D721Med (cell line): ENCODE measurements at places on chromosomes 16 and 17.

GRCh38 chr17:19260958-19261357 lies 23.8 kb downstream of the EPN2 start:
- no peak for DNase-seq

- DNase-seq, result no peak
These were observed 4.5 kb downstream of the TTYH2 start for GRCh38 chr17:74217888-74218287.

GRCh38 chr17:48597528-48597777 lies 3.9 kb upstream of the HOXB5 start:
- no peak for DNase-seq

- DNase-seq, result no peak
These were observed 280.6 kb upstream of the SALL1 start for GRCh38 chr16:51431517-51432241.

DNA sequence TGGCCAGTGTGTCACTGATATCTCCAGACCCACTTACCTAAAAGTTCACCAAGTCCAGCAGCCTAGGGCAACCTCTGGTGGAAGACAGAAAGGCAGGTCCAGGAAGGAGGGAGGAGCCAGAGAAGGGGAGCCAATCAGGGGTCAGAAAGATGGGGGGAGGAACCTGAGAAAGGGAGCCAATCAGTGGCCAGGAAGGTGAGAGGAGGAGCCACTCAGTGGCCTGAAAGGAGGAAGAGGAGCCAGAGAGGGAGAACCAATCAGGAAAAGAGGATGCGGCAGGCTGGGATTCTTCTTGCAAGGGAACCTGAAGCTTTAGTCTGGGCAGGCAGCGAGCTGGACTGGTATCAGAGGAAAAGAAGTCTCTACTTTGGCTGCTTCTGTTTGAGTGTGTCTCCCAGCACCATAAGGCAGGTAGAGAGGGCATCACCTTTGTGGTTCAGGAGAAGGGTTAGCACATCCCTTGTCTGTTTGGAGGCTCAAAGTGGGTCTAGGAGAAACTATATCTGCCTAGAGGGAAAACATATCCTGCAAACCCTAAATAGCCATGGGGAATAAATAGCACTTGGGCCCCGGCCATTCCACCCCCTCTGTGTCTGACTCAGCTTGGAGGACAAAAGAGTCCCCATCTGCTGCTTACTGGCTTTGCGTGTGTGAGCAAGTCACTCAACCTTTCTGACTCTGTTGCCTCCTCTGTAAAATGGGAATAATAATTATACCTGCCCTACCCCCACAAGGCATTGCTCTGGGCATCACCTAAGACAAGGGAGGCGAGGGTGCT lies 43.4 kb upstream of the CRHR1 start:
- no peak for DNase-seq

DNA sequence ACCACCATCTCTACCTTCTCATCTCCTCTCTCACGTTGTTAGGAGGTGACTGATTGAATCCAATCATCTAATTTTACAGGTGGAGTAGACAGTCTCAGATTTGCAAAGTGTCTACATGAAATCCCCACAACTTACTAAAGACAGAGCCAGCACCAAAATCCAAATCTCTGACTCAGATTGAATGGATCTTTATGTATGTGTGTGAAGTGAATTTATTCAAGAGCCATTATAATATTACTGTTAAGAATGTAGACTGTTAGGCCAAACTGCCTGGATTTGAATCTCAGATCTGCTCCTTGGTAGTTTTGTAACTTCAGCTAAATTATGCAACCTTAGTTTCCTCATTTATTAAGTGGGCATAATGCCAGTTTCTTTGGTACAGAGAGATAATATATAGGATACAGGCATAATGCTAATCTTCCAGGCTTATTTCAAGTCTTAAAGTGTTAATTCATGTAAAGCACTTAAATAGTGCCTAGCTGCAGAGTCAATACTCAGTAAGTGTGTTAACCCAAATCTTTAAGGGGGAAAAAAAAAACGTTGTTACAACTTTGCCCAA lies 12.7 kb downstream of the CNEP1R1 start:
- DNase-seq, result no peak

DNA sequence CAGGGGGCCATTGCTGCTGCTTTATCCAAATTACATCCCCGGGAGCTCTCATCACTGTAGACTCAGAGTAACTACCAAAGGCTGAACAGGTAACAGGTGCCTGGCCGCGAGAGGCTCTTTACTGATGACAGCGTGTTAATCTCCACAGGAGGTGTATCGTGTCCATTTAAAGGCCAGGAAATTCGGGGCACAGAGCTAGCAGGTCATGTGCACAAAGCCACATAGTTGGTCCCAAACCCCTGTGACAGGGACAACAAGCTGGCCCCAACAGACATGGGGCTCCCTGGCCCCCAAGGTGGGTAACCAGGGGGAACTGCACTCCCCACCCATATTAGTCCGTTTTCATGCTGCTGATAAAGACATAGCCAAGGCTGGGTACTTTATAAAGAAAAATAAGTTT lies 55.3 kb upstream of the RBFOX3 start:
- DNase-seq, result no peak

GRCh38 chr17:21542991-21543390 lies 149.3 kb upstream of the KCNJ18 start:
- DNase-seq, result no peak

DNA sequence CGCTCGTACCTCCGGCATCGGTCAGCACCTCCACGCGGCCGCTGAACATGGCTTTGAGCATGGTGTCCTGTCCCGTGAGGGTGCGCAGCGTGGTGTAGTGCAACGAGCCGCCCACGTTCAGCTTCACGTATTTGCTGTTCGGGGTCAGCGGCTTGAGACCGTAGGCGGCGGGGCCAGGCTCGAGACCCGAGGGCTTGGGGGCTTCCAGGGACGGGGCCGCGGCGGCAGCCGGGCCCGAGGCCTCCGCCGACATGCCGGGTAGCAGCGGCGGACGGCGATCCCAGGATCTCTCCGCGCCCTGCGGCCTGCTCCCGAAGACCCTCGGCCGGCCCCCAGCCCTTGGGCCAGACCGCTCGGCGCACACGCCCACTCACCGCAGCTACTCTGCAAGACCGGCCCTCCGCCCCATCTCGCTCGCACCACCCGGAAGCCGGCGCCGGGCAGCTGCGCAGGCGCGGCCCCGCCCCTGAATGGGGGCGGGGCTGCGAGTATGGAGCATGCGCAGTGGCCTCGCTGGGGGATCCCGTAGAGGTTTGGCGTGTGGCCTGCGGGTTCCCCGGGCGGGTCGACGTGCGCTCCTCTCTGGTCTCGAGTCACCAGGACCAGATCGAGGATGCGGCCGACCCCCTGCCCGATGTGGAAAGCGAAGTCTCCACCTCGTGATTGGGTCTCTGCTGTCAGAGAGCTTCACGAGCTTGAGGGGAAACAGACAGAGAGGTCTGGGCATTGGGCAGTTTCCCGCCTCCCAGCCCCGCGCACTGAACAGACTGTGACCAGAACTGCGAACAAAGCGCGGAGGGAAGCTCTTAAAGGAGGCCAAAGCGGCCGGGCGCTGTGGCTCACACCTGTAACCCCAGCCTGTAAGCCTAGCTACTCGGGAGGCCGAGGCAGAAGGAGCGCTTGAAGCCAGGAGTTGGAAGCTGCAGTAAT lies at the start of gene KCTD13:
KCTD13 (minus strand) TSS at position 446 of the 930 bp plus-strand sequence; CDS start at position 253, 193 bp downstream.
- DNase-seq, result peak; percentile 95

GRCh38 chr17:52138350-52138749 lies 20.2 kb downstream of the CA10 start:
- no peak for DNase-seq

DNA sequence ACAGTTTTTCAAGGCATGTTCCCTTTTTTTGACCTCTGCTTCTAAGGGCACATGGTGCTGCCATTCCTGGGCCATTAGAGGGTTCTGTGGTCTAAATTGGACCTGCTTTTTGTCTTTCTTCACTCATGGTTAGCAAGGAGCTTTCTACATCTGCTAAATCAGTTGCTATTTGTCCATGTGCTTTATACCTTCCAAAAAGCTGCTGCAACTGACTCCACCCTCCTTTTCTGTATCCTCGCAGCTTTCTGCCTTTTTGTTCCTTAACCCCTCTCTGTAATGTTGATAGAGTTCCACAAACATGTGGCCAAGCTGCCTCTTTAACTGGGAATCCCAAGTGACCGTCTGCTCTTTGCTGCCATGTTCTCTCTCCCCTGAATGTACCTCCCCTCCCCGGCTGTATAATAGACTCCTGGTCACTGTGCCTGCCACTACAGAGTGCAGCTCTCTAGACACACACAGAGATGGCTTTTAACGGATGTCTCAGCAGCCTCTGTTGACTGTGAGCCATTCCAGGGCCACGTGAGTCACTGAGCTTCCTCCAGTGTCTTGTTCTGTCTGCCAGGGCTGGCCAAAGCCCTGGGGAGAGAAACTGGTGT lies 57.4 kb upstream of the TEKT3 start:
- no peak for DNase-seq

DNA sequence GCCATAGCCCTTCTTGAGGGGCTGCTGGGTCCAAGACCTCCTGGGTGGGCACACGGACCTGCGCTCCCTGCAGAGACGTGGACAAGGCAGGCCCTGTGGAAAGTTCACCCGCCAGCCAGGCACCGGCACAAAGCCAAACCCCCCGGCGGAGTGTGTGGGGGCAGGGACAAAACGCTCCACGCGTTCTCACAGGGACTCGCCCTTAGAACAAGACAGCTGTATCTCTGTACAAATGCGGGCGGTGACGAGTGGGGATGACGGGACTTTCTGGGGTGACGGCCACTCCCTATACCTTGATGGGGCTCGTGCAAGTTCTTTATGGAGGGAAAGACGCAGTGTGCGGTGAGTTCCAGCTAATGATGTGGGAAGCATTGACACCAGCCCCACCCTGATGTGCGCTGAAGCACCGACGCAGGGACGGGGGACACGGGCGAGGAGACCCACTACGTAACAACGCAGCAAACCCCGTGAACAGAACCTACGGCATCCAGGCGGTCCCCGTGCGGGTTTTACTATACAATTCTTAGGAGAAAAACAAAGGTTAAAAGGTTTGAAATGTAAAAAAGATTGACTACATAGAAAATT lies 49.4 kb downstream of the LMF1 start:
- no peak for DNase-seq

GRCh38 chr17:17681187-17681743 lies at the start of gene RAI1:
TSS of gene RAI1 (plus strand) at chr17:17681458. CDS start at chr17:17792949, 111,491 bp downstream.
- no peak for DNase-seq

DNA sequence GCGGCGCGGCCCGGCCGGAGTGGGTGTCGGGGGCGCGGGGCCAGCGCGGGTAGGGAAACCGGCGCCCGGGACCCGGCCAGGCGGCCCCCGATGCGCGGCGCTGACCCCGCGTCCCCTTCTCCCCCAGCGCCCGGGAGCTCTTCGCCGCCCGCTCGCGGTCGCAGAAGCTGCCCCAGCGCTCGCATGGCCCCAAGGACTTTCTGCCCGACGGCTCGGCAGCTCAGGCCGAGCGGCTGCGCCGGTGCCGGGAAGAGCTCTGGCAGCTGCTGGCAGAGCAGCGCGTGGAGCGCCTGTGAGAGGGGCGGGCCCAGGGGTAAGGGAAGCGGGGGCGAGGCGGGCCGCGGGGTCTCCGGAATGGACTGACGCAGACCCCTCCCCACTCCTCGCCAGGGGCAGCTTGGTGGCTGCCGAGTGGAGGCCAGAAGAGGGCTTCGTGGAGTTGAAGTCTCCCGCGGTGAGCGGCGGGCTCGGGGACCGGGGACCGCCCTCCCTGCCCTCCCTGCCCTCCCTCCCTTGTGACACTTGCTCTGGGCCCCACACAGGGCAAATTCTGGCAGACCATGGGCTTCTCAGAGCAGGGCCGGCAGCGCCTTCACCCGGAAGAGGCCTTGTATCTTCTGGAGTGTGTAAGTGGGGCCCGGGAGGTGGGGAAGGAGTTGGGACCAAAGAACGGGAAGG lies 430 bp downstream of the TSEN54 start:
- DNase-seq, result no peak

GRCh38 chr17:6257336-6257735 lies 177.6 kb downstream of the AIPL1 start:
- no peak for DNase-seq

GRCh38 chr16:23494188-23494587 lies 16.1 kb downstream of the GGA2 start:
- DNase-seq, result no peak

DNA sequence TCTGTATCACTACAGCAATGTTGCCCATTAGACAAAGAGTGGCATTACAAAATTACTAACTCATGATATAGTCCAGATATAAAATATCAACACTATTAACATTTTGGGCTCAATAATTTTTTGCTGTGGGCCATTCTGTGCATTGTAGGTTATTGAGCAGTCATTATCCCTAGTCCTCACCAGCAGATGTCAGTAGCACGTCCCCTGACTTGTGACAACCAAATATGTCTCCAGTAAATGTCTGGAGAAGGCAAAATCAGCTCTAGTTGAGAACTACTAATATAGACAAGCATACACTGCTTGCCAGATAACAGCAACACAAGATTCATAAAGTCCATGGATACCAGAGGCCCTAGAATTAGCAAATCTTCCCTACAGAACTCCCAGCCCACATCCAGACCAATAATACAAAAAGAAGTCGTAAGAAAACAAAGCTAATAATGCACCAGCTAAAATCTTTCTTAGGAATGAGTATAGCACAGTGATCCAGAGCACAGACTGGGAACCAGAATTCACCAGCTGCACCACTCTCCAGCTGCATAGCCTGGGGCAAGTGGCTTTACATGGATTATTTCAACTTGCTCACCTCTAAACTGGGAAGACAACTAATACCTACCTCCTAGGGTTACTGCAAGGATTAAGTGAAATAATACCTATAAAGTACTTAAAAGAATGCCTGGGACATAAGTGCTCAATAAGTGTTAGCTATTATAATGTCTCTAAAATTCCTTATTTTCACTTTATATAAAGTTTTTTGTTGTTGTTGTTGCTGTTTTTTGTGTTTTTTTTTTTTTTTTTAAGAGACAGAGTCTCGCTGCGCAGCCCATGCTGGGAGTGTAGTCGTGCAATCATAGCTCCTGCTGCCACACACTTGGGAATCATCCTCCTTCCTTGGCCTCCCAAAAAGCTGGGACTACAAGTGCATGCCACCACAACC lies 23.7 kb downstream of the HELZ start:
- no peak for DNase-seq
